ENCODE measurements at places on chromosomes 16 and 17.

DNA sequence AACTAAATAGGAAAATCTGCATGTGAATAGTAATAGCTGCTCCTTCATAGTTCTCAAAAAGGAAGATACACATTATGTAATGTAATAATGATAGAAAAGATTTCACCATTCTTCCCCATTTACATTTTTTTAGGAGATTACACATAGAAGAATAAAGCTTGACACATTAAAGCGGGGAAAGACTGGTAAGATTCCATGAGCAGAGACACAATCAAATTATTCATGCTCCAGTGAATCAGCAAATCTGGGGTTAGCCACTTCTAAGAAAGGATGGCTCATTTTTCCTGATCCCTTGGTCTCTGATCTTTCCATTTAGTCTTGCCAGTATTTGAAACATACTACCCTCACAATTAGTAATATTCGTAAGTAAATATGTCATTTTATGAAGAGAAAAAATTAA, 81.9 kb downstream of the CA4 start:
- no peak for DNase-seq

DNA sequence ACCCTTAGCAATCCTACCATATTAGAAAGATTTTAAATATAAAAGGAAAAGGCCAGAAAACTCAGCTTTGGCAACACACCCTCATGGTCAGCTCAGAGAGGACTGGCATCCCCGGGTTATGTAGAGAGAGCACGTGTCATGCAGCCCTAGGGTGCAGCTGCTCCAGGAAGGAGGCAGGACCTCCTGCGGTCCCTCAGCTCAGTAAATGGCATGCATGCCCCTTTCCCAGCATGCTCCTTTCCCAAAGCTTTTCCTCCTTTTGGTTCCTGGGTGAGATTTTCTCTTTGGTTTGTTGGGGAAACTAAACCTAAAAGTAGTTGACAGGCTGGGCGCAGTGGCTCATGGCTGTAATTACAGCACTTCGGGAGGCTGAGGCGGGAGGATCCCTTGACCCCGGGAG, 3.9 kb downstream of the GAN start:
- no peak for DNase-seq

DNA sequence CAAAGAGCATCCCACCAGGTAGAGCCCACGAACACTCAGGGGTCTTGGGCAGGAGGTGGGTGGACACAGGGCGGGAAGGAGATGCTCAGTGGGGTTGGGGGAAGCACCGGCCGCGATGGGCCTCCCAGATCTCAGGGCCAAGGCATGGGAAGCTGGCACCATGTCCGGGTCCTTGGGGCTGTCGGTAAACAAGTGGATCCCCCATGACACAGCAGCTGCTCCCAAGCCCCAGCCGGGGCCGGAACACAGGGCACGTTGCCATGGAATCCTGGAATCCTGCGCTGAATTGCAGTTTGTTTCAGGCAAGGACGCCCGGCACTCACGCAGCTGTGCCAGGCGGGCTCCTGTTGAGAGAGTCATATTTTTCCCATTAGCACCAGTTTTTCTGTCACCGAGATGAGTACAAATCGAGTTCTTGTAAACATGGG, 23.0 kb upstream of the CHMP6 start:
- DNase-seq = no peak

DNA sequence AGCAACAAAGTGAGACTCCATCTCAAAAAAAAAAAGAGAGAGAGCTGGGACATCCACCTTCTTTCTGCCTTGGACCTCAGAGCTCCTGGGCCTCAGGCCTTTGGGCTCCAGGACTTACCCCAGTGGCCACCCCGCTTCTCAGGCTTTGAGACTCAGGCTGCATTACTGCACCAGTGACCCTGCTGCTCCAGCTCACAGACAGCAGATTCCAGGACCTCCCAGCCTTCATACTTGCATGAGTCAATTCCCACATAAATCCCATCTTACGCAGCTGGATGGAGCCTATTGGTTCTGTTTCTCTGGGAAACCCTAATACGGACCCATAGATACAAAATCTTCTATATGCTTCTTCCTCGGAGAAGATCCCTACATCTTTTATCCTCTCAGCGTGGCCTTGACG, 2.1 kb upstream of the CEP295NL start:
- DNase-seq = no peak

DNA sequence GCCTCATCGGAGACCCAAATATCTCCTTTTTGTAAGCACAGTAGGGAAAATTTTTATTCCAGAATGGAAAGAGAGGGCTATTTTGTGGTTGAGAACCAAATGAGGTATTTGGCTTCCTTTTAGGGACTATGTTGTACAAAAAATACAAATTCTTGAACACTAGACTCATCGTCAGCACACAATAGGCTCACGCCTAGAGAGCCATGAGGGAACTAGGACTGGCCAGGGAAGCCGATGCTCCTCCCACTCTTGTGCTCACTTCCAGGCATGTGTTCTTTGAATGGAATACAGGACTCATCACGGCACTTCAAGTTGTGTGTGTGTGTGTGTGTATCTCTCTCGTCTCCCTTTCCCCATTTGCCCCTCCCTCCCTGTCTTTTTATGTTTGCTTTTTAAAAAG, 17.8 kb upstream of the BLMH start:
- no peak for DNase-seq

DNA sequence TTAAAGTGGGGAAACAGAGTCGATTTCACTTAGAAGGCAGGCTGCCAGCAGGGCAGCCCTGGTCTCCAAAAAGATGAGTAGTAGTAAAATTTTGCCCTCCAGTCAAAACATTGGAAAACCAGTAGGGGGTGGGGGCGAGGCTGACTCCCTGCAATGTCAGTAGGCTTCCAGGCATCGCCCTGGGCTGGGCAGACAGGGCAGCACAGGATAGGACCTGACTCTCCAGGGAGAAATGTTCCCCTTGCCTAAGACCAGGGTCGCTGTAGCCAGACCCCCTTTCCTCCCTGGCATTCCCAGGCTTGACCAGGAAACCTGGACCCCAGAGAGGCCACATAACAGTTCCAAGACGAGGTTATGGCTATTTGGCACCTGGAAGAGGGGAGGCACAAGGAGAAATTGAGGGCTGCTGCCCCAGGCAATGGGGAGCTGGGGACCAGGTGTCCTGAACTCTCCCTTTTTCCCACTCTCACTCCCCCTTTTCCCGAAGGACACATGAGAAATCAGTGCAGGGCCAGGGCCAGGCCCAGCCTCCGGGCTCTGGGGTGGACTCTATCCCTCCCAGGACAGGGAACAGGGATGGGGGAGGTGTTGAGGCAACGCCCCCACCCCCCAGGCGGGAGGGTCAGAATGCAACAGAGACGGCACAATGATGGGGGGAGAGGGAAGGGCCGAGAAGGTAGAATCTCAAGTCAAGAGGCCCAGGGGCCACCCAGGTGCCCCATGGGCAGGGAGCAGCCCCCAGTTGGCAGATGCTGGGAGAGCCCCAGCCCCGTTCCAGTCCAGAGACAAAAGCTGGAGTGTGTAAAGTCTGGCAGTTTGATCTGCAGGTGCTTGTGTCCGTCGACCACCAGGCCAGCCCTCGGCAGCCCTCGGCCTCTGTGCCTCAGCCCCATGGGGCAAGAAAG, 4.5 kb upstream of the SAMD14 start:
- DNase-seq = no peak

- DNase-seq = no peak
Measured at GRCh38 chr16:57799600-57800199, 2.6 kb downstream of the KIFC3 start.

- DNase-seq = no peak
Measured at GRCh38 chr17:44363613-44364159, at the start of gene FAM171A2. FAM171A2 (minus strand) TSS chr17:44363853; CDS start chr17:44363714, 139 bp downstream.

DNA sequence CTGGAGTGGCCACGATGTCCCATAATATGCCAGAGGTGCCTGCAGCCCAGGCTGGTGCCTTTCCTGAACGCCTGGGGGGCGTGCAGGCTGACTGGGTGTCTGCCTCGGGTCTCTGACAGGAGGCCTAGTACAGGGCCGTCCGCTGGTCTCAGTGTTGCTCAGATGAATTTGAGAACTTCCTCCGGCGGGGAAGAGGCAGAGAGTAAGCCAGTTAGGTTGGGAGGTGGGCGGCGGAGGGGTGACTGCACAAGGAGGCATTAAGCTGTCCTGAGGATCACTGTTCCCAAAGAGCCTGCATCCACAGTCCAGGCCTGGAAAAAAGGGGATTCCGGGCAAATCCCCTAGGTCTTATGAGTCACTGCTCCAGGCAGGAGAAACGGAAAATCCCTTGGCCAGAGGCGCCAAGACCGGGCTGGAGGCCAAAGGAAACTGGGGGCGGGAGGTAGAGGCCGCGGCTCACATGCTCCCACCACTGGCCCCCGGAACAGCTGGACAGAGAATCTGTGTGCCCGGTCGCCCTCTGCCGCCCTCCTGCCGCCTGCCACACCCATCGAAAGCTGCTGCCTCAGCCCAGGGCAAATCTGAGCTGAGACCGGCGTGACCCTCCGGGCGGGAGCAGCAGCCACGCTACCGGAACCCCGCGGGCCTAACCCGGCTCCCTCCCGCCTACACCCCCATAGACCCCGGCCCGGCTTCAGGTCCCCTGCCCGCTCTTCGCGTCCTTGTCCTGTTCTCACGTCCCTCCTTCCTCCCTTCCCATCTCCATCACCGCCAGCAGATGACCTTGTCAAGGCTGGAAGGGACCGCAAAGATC, 1.2 kb downstream of the TRIM47 start:
- peak; percentile 84 for DNase-seq

- DNase-seq = no peak
Measured at GRCh38 chr17:2482218-2482617, 29.5 kb downstream of the METTL16 start.

- no peak for DNase-seq
Measured at GRCh38 chr16:52141871-52142270, 405.1 kb downstream of the TOX3 start.

DNA sequence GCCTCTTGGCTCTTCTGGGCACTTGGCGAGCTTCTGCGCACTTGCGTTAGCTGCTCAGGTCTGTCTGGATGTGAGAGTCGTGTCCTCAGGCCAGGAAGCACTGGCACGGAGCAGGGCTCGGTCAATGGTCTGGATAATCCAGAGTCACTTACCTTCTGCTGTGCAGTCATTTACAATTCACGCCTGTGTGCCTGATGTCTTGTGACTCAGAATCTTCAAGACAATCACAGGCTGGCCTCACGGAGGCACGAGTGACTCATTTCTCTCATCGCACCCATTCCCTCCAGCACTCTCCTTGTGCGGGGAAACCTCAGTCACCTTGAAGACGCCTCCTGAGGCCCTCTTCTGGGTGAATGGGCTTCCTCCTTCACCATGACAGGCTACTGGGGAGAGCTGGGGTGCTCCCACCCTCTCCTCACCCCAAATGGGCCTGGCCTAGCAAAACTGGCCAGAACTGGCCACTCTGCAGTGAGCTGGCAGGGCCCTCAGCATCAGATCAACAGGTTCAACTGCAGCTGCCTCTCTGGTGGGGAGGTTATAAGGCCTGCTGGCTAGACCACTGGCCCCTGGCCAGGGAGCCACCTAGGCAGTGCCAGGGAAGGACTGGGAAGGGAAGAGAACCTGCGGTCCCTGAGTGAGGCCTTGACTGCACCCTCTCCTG, 1.9 kb upstream of the CAPN15 start:
- DNase-seq = peak; percentile 82

- DNase-seq = no peak
Measured at GRCh38 chr17:7437950-7438614, 1.2 kb upstream of the FGF11 start.

- DNase-seq = no peak
Measured at GRCh38 chr16:964356-965035, 6.3 kb downstream of the LMF1 start.

GRCh38 chr16:73124665-73125375, 76.9 kb upstream of the ZFHX3 start:
- DNase-seq = no peak

- DNase-seq = no peak
Measured at GRCh38 chr16:88478889-88479792, 26.1 kb downstream of the ZFPM1 start.

- DNase-seq = peak; percentile 18
Measured at GRCh38 chr16:66928702-66929388, 3.5 kb upstream of the RRAD start.

DNA sequence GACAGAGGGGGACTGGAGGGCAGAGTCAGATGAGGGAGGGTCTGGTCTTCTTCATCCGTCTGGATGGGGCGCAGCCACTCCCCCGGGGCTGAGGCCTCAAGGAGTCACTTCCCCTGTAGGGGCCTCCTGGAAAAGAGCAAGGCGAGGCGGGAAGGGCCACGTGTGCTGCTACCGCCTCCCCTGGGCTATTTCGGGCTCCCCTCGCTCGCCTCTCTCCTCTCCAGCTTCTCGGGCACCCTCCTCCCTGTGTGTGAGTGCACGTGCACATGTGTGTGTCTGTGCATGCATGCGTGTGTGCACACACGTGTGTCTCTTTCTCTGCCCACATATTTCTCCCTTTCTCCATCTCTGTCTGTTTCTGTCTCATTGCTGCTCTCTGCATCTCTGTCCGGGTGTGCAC, 10.1 kb downstream of the GSG1L start:
- DNase-seq = no peak

GRCh38 chr17:34567691-34568465, 11.5 kb upstream of the TMEM132E start:
- DNase-seq = no peak

GRCh38 chr17:71935341-71935740, 185.5 kb upstream of the SOX9 start:
- DNase-seq = no peak

DNA sequence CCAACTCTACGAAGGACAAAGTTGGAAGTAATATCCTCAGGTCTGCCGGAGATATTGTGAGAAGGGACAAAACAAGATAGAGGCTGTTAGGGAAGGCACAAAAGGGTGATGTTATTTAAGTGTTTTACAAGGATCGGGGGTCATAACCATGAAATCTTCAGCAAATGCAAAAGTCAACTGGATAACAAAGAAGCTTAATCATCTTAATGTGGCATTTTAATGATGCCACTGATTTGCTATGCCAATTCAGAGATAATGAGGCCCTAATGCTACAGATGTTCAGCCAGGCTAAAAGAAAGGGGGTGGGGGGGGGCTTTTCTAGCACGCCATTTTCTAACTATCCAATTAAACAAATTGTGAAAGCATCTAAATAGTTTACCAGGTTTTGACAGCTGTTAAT, 63.1 kb downstream of the IKZF3 start:
- DNase-seq = no peak

DNA sequence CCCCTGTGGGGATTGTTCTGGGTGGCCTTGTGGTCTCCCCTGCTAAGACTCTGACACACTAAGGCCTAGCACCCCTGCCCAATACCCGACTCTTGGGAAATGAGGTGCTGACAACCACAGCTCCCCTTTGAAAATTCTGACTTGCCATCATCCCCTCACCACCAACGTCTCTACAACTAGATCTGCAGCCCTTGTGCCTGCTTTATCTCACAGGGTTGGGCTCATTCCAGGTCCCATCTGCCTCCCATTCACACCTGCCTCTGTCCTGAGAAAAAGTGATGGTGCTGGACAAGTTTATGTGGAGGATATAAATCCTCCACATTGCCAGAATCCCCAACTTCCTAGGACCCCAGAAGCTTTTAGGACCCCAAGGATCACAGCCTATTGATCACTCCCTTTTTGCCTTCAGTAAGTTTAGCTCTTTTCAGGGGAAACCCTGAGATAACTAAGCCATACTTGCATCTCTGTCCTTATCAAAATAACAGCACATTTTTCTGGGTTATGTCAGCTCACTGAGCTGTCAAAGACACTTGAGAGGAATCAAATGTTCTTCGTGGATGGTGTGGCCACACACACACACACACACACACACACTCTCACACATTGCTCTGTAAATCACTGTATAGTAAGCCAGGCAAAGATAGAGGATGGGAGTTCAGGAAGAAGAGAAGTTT, 136.8 kb upstream of the CES5A start:
- no peak for DNase-seq

- no peak for DNase-seq
Measured at GRCh38 chr16:51390877-51391276, 239.8 kb upstream of the SALL1 start.

Data from brain microvascular endothelial cell (primary cell).